Stimulated activated CD8-positive, alpha-beta memory T cell treated with anti-CD3 and anti-CD28 coated beads, Interleukin-7, amount 100 ng/mL, for 1 hour (primary cell): ENCODE measurements at places on chromosomes 4 and X.

DNA sequence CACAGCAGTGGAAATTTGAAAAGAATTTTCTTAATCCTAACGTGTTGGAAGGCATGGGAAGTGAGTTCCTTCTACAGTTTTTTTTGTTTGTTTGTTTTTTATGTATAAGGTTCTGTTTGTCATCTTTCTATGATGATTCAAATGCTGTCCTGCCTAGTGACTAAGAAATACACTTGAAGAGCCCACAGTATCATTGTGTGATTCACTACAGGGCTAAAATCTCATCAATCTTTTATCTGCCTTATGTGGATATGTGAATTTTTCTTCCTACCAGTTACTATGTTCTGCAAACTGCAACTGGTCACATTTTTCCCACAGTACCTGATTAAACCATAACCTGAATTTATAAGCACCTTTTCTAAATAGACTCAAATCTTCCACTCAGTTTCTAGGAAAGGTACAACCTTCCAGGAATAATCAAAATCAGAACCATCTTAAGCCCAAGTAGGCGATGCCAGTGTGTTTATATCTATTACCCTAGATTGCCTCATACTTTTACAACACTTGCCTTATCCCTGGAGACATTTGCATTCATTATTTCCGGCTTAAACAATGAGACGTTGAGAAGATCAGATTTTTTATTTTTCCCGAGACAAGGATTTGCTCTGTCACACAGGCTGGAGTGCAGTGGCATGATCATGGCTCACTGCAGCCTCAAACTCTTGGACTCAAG, 214.6 kb upstream of the GALNT7 start:
- DNase-seq = no peak

GRCh38 chrX:57329008-57329407, 42.5 kb downstream of the FAAH2 start:
- no peak for DNase-seq

GRCh38 chr4:20624793-20625374, 75.4 kb upstream of the PACRGL start:
- DNase-seq = no peak

GRCh38 chr4:168618577-168619265, 121.9 kb downstream of the PALLD start:
- no peak for DNase-seq

GRCh38 chrX:38896724-38897298, 95.6 kb downstream of the MID1IP1 start:
- no peak for DNase-seq

- DNase-seq = no peak
Measured at GRCh38 chrX:44085209-44085608, 112.0 kb upstream of the NDP start.
